ENCODE measurements at places on chromosomes 6 and 20. TPM values are rescaled to one million over a fixed set of nuclear protein-coding genes. Genes with fewer than 3 reads are reported as not detected.

- no peak for DNase-seq
Observed at GRCh38 chr6:87935196-87935595, 112.4 kb upstream of the SPACA1 start.

- DNase-seq: peak; percentile 5
Observed at GRCh38 chr6:130293800-130294199, 71.0 kb upstream of the SAMD3 start.

GRCh38 chr20:41050361-41051008, 21.9 kb downstream of the TOP1 start:
- no peak for DNase-seq

DNA sequence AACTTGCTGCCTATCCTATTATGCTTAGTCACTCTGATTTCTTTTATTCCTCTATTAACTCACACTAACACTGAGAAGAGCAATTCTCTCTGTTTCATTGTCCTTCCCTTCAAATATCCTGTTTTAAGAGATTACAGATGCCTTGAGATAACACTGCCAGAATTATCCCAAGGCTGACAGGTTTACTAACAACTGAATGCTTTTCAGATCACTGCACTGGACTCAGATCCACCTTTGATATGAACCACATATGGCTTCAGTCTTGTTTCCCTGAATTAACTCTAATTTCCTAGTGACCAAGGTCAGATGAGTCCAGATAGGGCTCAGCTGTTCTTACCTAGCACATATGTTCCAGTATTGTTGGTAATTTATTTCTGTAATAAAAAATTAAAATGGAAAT, 633.1 kb downstream of the GRIK2 start:
- DNase-seq: no peak

GRCh38 chr6:156699017-156699421, 78.2 kb upstream of the ARID1B start:
- DNase-seq: no peak

DNA sequence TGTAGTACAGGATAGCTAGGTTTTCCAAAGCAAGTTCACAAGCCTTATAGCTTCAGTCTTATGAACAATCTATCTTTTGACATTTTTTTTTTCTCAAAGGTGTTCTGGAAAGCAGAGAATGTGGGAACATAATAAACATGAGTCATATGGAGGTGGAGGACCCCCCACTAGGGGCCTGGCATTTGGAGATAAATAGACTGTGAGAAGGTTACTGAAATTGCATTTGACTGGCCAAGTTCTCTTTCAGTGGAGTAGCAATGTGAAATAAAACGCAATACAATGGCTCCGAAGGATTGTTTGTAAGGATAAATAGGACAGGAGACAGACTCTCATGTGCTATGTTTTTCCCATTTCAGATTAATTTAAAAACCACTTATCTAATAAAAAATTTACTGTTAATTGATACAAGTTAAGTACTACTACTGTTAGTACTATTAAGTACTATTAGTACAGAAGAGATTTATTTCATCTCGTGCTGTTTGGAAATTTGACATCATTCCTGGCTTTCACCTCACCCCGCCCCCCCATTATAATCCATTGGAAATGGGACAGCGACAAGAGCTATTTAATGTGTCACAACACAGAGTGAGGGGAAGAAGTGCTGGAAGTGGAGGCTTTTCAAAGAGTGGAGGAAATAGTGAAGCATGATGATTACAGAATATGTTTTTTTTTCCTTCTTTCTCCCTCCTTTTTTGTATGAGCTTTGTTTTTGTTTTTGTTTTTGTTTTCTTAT, 122.6 kb upstream of the ID4 start:
- DNase-seq: no peak

- DNase-seq: peak; percentile 2
Observed at GRCh38 chr6:4225161-4225872, 89.9 kb upstream of the ECI2 start.

- DNase-seq: no peak
Observed at GRCh38 chr6:155411154-155412052, 44.2 kb downstream of the NOX3 start.

DNA sequence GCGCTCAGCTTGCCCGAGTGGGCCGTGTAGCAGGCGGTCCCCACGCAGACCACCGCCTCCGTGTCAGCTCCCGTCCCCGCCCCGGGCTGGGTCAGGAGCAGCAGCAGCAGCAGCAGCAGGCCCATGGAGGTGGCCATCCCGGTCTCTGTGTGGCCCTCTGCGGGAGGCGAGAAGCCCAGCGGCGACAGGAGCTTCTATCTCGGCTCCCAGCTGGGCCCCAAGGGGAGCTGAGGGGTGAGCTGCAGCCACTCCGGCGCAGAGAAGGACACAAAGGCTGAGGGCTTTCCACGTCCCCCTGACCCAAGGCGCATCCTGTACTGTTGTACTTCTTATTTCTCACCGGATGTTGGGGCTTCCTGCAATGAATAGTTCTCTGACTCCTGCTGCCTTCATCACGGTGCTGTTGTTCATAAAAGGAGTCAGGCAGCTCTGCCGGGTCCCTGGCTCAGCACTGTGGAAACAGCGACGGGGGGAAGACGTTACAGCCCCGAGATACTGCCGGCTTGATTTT, at the start of gene CD93:
TSS of gene CD93 (minus strand) at position 269 of the 511 bp plus-strand sequence. CDS start at position 137, 132 bp downstream.
- DNase-seq: no peak

The CST5 gene
- not detected for total RNA-seq

The RIPOR2 gene
- total RNA-seq: 2.9 TPM

The THEMIS gene
- not detected for total RNA-seq

The BFSP1 gene
- total RNA-seq: 3.9 TPM

The LINC00237 gene
- not detected for total RNA-seq

The RPRD1B gene
- total RNA-seq: 40.1 TPM

The LRRN4 gene
- total RNA-seq: not detected
